Natural killer cell (primary cell): ENCODE measurements at places on chromosomes 2 and 18. TPM values are rescaled to one million over a fixed set of nuclear protein-coding genes. Genes with fewer than 3 reads are reported as not detected.
A peak's percentile ranks its signal among the peaks of the same experiment; 100 is the strongest.

Gene ZRANB3
- total RNA-seq = 7.7 TPM

Gene SPP2
- not detected for total RNA-seq

Gene MOGAT1
- not detected for total RNA-seq

Gene SPDYA
- 5.6 TPM for total RNA-seq

Gene ZNF516
- 49.1 TPM for total RNA-seq

Gene OR6B3
- total RNA-seq = not detected

DNA sequence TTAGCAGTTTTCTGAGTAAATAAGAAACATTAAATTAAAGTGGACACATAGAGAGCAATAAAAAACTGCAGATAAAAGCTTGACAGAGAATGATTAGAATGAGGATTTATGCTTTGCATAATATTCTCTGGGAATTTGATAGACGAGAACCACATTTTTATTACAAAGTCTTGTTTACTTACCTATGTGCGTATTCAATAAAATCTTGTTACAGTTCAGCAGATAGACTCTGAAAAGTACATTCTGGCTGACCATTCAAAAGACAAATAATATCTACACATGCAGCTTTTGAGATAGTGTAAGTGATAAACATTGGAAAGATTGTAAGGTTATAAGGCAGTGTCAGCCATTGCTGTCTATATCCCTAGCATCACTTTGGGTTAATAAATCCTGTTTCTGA is 381.6 kb downstream of the NYAP2 start:
- H3K4me1 ChIP-seq = no peaks in the 10 kb centered on the region
- DNase-seq = no peak
- no peak overlapping the region for H3K4me3 ChIP-seq
- H3K27ac ChIP-seq = no peak overlapping the region
- H3K27me3 ChIP-seq = no peaks in the 10 kb centered on the region

DNA sequence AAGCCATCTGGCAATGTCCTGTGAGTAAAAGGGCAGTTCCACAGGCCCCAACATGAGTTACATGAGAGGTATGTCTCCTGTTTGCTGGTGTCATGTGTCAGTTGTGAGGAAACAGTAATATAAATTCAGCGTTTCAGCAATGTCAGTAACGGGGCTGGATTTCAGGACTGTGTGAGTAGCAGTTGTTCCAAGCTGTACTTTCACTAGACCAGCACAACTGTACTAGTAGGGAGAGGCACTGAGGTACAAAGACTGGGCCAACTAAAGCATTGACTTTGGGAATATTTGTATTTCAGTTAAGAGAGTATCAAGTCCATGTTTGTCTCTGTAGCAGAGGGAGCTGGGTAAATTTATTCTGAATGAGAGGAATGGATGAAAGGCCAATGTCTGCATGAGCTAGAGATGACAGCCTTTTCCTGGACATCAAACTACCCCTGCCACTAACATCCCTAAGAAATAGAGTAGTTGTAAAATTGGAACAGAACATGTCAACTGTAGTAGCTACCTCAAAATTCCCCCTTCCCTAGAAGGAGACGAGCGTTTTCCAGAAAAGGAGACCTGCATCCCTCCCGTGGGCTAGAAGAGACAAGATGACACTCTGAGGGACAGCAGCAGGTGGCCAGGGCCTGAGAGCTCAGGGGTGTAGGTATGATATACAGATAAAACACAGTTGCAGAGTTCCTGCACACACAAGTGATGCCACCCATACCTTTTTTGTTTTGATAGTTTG is 24.4 kb downstream of the EIF4E2 start:
- no peaks in the 10 kb centered on the region for H3K27me3 ChIP-seq
- no peak for DNase-seq

- H3K27ac ChIP-seq = no peak overlapping the region
- no peak overlapping the region for H3K4me3 ChIP-seq
- H3K36me3 ChIP-seq = no peaks in the 10 kb centered on the region
- H3K4me1 ChIP-seq = no peaks in the 10 kb centered on the region
- DNase-seq = no peak
Observed at GRCh38 chr2:202178346-202178958, 59.9 kb downstream of the SUMO1 start.

- no peaks in the 10 kb centered on the region for H3K36me3 ChIP-seq
- no peak overlapping the region for H3K27ac ChIP-seq
Observed at GRCh38 chr2:107258531-107259407, 372.8 kb upstream of the ST6GAL2 start.

GRCh38 chr2:118495290-118495689 is 352.2 kb downstream of the EN1 start:
- H3K4me3 ChIP-seq = no peak overlapping the region
- no peak for DNase-seq
- H3K36me3 ChIP-seq = no peaks in the 10 kb centered on the region
- H3K4me1 ChIP-seq = no peaks in the 10 kb centered on the region
- H3K27ac ChIP-seq = no peak overlapping the region
- no peaks in the 10 kb centered on the region for H3K27me3 ChIP-seq

- H3K4me1 ChIP-seq = peaks cover 6% of the 10 kb centered on the region
- H3K36me3 ChIP-seq = no peaks in the 10 kb centered on the region
- H3K27ac ChIP-seq = no peak overlapping the region
- no peak for DNase-seq
Observed at GRCh38 chr2:171214093-171214492, 53.4 kb upstream of the TLK1 start.

- no peak for DNase-seq
- no peaks in the 10 kb centered on the region for H3K27me3 ChIP-seq
- H3K27ac ChIP-seq = no peak overlapping the region
- no peaks in the 10 kb centered on the region for H3K36me3 ChIP-seq
- no peak overlapping the region for H3K4me3 ChIP-seq
Observed at GRCh38 chr2:62344472-62344871, 148.6 kb downstream of the B3GNT2 start.

DNA sequence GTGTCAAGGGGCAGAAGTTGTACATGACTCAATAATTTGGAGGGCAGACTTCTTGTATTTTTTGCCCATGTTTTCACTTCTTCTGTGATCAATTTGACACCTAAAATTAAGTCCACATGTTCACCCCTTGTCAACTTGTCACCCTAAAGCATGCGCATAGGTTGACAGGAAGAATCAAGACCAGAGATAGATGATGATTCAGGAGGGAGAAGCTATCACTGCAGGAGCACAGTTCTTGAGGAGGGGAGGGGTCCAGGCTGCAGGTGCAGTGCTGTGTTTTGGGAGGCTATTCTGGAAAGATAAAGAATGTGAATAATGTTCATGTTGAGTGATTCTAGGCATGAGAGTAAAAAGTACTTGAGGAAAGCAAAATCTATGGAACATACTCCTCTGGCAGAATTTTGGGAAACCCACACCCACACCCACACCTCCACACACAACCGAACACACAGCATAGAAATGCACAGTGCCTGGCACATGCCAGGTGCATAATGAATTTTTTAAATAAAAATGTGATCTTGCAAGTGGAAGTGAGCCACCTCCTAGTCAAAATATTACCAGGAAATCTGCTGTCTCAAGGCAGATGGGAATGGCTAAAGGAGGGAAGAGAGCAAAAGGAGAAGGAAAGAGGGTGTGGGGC is 249.2 kb upstream of the MEX3C start:
- no peaks in the 10 kb centered on the region for H3K36me3 ChIP-seq
- no peak overlapping the region for H3K27ac ChIP-seq
- DNase-seq = no peak
- H3K4me3 ChIP-seq = no peak overlapping the region
- peaks cover 3% of the 10 kb centered on the region for H3K27me3 ChIP-seq
- no peaks in the 10 kb centered on the region for H3K4me1 ChIP-seq

- H3K27me3 ChIP-seq = no peaks in the 10 kb centered on the region
- H3K4me1 ChIP-seq = no peaks in the 10 kb centered on the region
- H3K36me3 ChIP-seq = no peaks in the 10 kb centered on the region
Observed at GRCh38 chr2:63698786-63699548, 110.2 kb downstream of the MDH1 start.

- peak overlapping the region; percentile 99 for H3K27ac ChIP-seq
- H3K4me3 ChIP-seq = peak overlapping the region; percentile 96
Observed at GRCh38 chr2:189441709-189442074, 418 bp downstream of the WDR75 start.

DNA sequence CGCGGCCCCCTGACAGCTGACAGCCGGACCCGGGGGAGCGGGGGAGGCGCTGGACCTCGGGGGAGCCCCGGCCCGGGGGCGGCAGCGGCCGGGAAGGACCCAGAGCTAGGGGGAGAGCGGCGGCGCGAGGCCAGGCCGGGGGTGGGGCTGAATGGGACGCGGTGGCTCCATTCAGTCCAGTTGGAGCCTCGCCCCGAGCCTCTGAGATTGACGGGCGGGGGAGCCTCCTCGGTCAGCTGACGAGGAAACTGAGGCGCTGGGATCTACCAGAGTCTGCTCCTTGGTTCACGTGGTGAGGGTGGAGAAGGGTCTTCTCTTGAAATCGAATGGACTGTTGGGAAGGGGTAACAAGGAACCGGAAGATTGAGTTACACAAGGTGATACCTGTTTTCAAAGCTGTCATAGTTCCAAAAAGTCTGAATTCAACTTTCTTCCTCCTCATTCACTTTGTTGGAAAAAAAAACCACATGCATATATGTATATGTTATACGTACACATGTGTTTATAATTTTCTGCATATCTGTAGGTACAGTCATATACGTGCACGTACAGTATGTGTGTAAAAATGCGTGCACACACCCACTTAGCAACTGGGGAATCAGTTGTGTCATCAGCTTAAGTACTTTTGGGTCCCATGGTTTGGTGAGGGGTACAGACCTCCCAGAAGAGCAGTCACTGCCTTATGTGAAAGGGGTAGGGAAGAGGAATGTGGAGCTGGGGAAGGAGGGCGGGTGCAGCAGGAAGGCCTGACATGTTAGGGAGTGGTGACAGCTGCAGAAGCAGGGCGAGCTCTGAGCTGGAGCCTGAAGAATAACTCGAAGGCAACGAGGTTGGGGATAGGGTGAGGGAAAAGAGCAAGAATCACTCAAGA is 628 bp downstream of the PPP1R7 start:
- H3K4me3 ChIP-seq = peak overlapping the region; percentile 78
- H3K27me3 ChIP-seq = no peaks in the 10 kb centered on the region
- H3K27ac ChIP-seq = no peak overlapping the region
- H3K36me3 ChIP-seq = peaks cover 6% of the 10 kb centered on the region
- DNase-seq = peak; percentile 21
- H3K4me1 ChIP-seq = peaks cover 14% of the 10 kb centered on the region

DNA sequence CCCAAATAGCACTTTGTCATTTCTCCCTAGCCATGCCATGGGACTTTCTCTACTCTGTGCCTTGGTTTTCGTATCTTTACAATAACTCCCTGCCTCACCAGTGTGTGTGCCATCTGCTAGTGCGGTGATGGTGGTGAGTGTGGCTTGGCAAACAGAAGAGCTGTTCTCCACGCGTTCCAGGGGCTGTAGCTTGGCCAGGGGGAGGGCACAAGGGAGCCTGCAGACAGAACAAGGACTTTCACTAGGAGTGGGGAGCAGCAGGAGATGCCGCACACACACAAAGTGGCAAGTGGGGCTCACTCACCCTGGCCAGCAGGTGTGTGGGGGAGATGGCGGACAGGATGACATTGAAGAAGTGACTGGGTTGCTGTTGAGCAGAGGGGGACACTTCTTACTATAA is 196.9 kb downstream of the HAUS1 start:
- H3K27me3 ChIP-seq = no peaks in the 10 kb centered on the region
- H3K27ac ChIP-seq = no peak overlapping the region
- no peak for DNase-seq

- H3K27ac ChIP-seq = no peak overlapping the region
- peaks cover 14% of the 10 kb centered on the region for H3K4me1 ChIP-seq
- H3K27me3 ChIP-seq = peaks cover 8% of the 10 kb centered on the region
- H3K36me3 ChIP-seq = no peaks in the 10 kb centered on the region
- H3K4me3 ChIP-seq = no peak overlapping the region
- DNase-seq = no peak
Observed at GRCh38 chr2:209424781-209425470, 1.1 kb downstream of the MAP2 start.

DNA sequence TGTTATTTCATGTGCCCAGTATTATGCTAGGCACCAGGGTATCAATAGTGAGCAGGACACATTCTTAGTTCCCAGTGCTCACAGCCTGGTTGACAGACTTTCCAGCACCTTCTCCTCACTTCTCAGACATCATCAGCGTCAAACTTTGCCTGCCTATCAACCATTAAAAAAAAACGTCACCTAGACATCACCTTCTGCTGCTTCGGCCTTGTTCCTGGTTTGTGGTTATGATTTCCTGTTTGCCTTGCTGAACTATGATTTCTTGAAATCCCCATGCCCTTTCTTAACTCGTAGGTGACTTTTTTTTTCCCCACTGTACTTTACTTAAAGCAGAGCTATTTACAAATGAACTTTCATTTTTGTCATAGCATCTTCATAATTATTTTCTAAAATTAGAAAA is 60.4 kb upstream of the NABP1 start:
- H3K27me3 ChIP-seq = no peaks in the 10 kb centered on the region
- no peak for DNase-seq
- H3K4me3 ChIP-seq = no peak overlapping the region
- no peaks in the 10 kb centered on the region for H3K36me3 ChIP-seq
- peaks cover 12% of the 10 kb centered on the region for H3K4me1 ChIP-seq

DNA sequence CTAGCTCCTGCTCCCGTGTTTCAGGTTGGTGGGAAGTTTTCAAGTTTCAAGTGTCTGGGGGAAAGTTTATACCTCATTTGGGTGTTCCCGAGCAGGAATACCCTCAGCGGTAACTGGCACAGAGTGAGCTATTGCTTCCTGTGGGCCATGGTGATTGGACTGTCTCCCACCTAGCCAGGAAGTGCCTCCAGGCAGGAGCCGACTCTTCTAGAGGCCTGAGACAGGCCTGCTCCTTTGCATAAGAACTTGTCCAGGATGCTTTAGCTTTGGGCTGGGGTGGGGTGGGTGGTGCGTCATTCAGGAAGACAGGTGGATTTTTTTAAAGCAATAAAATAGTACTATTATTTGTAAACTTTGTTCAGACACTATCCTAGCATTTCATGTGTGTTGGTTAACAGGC is 23.5 kb upstream of the DNMT3A start:
- no peaks in the 10 kb centered on the region for H3K36me3 ChIP-seq
- no peak overlapping the region for H3K27ac ChIP-seq
- no peak overlapping the region for H3K4me3 ChIP-seq
- H3K4me1 ChIP-seq = peaks cover 21% of the 10 kb centered on the region
- H3K27me3 ChIP-seq = no peaks in the 10 kb centered on the region

DNA sequence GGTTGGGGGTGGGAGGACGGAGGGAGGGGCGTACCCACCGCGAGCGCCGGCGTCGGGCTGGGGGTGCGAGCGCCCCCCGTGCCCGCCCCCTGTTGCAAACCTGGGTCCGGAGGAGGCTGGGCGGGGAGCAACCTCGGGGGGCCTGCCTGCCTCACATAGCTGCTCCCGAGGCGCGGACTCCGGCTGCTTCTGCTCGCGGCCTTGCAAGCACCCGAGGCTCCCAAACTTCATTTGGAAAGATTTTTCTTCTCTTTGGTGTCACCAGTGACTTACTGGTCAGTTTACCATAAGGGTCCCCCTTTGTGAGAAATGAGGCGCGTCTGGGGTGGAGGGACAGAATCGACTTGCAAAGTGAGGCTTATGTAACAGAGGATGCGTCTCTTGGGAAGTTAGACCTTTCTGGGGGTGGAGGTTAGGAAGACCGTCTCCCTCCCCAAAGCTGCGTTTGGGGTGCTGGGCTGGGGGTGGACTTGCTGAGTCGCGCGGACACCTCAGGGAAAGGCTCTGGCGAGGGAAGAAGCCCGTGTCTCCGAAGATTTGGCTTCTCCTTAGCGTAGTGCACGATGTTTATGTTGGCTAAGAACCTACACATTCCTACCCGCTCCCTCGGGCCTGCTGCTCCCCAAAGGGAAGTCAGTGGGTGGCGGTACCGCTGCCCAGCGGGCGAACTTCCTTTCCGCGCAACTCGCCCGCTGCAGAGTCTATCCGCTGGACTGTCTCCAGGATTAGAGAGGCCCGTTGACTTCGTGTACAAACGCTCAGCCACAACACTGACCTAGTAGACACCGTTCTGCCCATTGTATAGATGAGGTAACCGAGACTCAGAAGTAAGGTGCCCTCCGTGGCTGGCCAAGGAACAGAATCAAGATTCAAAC is 559 bp downstream of the TMEM37 start:
- H3K36me3 ChIP-seq = no peaks in the 10 kb centered on the region
- peaks cover 10% of the 10 kb centered on the region for H3K4me1 ChIP-seq
- no peak overlapping the region for H3K4me3 ChIP-seq
- no peak for DNase-seq
- H3K27ac ChIP-seq = no peak overlapping the region
